Activated T-helper 1 cell treated with Interleukin-2 at 50 U/mL for 16 hours (primary cell): ENCODE measurements at places on chromosomes 5 and 9.

- no peak for DNase-seq
These were observed 3.0 kb downstream of the HNRNPAB start for GRCh38 chr5:178207183-178207916.

DNA sequence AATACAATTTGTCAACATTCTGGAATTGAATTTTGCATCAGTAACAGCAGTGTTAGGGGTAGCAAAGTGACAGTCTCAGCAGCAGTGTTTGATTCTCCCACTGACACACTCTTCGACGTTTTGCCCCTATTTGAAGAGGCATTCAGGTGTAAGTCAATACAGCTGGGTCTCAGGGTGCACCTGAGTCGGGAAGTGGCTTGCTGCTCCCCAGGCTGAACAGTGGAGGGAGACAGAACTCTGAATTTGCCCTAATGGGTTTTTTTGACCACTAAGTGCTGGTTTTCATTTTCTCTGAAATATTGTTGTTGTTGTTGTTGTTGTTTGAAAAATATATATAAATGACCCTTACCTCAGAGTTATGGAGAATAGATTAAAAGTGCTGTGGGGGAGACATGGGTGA, 223.2 kb downstream of the TLR4 start:
- no peak for DNase-seq

DNA sequence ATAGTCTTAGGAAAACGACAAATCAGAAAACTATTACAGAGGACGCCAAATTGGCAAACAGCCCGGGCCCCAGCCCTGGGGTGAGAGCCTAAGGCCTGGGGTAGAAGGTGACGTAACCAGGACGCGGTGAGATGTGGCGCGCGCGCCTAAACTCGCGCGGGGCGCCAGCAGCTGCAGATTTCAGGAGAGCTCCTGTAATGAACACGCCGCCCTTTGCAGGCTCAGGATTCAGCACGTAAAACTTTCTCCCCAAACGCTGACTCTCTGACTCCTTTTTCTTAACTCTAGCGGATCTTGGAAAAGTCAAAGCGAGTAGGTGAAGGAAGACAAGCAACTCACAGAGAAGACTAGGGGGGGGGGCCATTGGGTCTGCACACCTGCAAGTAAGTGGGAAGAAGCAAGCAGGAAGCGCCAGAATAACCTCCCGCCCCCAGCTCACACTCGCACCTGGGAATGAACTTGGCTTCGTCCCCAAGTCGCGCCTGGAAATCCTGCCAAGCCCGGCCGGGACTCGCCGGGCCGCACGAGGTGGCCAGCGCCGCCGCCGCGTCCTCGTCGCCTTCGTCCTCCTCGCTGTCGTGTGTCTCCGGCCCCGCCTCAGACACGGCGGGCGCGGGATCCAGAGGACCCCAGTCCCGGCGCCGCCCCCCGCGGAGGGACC, 822 bp downstream of the RASEF start:
- no peak for DNase-seq

DNA sequence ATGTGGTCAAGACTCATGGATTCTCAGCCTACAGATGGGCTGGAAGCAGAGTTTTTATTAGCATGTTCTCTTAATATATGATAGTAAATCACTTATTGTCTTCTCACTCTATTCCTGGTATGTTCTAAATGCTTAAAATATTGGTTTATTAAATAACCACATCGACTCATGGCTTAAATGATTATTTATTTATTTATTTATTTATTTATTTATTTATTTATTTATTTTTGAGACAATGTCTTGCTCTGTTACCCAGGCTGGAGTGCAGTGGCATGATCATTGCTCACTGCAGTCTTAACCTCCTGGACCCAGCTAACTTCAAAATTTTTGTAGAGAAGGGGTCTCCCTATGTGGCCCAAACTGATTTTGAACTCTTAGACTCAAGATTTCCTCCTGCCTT, 457.2 kb upstream of the TNC start:
- DNase-seq: no peak

GRCh38 chr5:36607114-36607571, 737 bp downstream of the SLC1A3 start:
- DNase-seq: no peak

GRCh38 chr9:123049589-123050222, 16.2 kb downstream of the GPR21 start:
- no peak for DNase-seq
